ENCODE measurements at places on chromosomes 11 and 22. TPM values are rescaled to one million over a fixed set of nuclear protein-coding genes. Genes with fewer than 3 reads are reported as not detected.
A peak's percentile ranks its signal among the peaks of the same experiment; 100 is the strongest.

DNA sequence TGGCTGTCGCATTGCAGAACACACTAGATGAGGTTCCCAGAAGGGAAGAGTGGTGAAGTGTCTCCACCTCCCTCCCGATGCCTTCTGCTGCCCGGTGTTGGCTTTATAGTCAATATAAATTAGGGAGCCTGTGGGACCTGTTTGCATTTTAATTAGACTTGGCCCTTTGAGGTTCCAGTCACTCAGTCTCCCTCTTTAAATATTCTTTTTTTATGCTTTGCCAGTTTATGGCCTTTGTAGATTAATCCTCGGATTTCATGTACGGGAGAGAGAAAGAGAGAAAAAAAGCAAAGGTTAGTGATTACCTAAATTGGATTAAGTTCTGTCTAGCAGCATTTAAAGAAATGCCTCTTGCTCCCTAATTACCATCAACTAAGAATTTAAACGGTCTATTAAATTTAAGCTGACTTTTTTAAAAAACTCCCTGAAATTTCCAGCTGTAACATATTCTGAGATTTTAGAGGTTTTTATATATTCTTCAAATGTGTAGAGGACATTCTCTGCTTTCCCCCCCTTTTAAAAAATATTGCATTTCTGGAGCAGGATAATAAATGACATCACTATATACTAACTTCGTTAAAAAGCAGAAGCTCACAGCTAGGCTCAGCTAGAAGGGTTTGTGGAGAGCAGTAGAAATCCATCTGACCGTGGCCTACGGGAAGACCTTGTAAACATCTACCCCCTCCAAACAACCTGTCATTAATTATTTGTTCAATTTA, 84.4 kb downstream of the PRR5L start:
- no peaks in the 10 kb centered on the region for H3K36me3 ChIP-seq
- no peak for DNase-seq
- peaks cover 51% of the 10 kb centered on the region for H3K27me3 ChIP-seq

DNA sequence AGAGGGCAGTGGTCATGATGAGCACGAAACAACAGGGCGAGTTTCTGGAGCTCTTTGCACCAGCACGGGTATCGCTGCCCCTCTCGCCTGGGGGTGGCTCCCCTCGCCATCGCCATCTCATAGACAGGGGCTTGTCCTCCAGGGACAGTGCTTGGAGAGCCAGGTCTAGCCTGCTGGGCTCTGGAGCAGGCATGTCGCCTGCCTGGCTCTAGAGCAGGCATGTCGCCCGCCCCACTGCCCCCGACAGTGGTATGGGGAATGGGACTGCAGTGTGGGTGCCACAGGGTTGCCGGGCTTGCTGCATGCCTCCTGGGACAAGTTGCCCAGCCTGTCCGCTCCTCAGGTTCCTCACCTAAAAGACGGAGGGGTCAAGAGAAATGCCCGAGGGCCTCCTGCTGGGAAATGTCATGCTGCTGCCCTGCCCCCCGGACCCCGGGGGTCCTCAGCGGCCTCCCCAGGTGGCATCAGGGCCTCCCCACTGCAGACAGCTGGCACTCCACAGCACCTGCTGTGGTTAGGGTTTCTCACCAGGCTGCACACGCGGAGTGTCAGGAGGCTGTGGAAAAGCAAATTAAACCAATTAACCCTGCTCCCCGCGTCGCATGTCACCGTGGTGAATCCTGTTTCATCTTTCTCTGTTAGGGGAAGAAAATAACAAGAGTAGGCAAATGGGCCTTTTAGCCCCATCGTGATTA, 403.0 kb downstream of the TBC1D22A start:
- no peak for DNase-seq
- no peaks in the 10 kb centered on the region for H3K36me3 ChIP-seq
- H3K4me3 ChIP-seq, result no peak overlapping the region
- no peaks in the 10 kb centered on the region for H3K27me3 ChIP-seq
- H3K27ac ChIP-seq, result no peak overlapping the region
- H3K4me1 ChIP-seq, result no peaks in the 10 kb centered on the region

- no peaks in the 10 kb centered on the region for H3K36me3 ChIP-seq
- H3K4me3 ChIP-seq, result no peak overlapping the region
- H3K27me3 ChIP-seq, result no peaks in the 10 kb centered on the region
- DNase-seq, result no peak
- peaks cover 8% of the 10 kb centered on the region for H3K4me1 ChIP-seq
Measured at GRCh38 chr11:47675851-47676250, 33.5 kb upstream of the MTCH2 start.

DNA sequence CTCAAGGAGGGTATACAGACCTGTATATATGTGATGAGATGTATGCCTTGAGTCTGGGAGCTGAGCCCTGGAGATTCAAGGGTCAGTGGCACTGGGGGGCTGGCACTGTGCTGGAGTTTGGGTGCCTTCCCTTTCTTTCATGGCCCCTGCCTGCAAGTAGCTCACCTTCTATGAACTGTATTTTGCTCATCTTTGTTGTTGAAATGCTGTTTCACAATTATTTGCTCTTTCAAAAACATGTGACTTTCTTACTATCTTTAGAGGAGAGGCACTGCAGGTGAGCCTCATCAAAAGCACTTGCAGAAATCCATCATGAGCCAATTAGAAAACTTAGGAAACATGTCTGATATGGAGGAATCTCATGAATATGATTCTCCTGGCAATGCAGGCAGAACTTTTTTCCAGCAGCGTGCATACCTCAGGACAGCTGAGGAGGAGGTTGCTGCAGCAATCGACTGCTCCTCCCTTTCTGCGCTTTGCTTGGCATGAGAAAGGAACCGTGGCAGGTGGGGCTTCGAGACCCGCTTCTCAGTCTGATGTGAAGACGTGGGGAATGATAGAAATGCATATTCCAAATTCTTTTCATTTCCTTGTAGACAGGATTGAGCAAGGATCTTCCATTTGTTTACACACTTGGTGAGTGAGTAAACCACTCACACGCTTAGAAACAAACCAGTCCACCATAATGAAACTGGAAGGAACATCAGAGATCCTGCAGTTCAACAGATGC, 178.4 kb upstream of the E2F8 start:
- H3K4me3 ChIP-seq, result peak overlapping the region; percentile 8
- no peak for DNase-seq
- no peaks in the 10 kb centered on the region for H3K36me3 ChIP-seq
- H3K27ac ChIP-seq, result peak overlapping the region; percentile 25

- no peak overlapping the region for H3K4me3 ChIP-seq
- no peaks in the 10 kb centered on the region for H3K27me3 ChIP-seq
- no peaks in the 10 kb centered on the region for H3K4me1 ChIP-seq
Measured at GRCh38 chr11:133638921-133639320, 106.6 kb upstream of the OPCML start.

The JRKL gene
- total RNA-seq, result 11.6 TPM

Measured in Calu3 (cell line).